ENCODE measurements at places on chromosomes 3 and 15.

- no peak for DNase-seq
Measured at GRCh38 chr3:115062412-115062956, 84.6 kb downstream of the ZBTB20 start.

GRCh38 chr15:54026891-54027290 lies 48.6 kb downstream of the UNC13C start:
- DNase-seq, result no peak

GRCh38 chr3:132843851-132844553 lies 121.8 kb upstream of the NPHP3 start:
- no peak for DNase-seq

DNA sequence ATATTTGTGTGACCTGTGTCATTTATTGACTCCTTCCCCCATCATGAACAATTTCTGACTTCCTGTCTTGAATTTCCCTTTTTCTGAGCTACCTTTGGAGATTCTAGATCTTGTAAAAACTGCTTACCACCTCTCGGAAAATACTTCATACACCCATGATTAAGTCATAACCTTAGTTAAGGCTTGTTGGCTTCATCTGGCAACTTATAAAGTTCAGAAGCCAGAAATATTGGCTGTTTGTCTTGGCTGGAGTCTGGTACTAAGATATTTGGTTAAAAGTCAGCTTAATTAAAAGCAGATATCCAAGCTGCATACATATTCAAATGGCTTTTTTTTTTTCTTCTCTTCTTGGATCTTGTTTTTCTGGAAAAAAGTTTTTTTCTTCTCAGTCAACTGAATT lies 37.3 kb upstream of the B3GALNT1 start:
- DNase-seq, result no peak

- DNase-seq, result no peak
Measured at GRCh38 chr15:52117549-52117948, 5.0 kb upstream of the BCL2L10 start.

- DNase-seq, result peak; percentile 40
Measured at GRCh38 chr3:152834776-152835600, at the start of gene P2RY1. Gene P2RY1 (plus strand): TSS chr3:152835131. CDS start chr3:152835783, 652 bp downstream.

GRCh38 chr3:131772269-131773026 lies 262.4 kb downstream of the CPNE4 start:
- no peak for DNase-seq

DNA sequence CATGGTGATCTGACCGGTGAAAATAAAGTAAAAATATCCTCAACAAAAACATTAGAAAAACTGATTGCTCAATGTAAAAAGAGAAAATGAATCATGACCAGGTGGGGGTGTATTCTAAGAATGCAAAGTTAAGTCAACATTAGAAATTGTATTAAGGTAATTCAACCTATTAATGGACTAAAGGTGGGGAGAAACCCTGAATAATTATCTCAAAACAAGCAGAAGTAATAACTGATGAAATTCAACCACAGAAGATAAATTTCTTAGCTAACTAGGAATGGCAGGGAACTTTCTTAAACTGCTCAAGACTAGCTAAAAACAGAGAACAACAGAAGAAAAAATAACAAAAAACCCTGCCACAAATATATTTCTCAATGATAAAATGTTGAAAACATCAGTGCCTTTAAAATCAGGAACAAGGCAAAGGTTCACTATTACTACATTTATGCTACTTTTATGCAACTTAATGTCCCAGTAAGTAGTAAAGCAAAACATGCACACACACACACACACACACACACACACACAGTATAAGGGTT lies 204.4 kb upstream of the THBS1 start:
- DNase-seq, result no peak

GRCh38 chr15:32718227-32718820 lies 520 bp downstream of the GREM1 start:
- DNase-seq, result no peak

DNA sequence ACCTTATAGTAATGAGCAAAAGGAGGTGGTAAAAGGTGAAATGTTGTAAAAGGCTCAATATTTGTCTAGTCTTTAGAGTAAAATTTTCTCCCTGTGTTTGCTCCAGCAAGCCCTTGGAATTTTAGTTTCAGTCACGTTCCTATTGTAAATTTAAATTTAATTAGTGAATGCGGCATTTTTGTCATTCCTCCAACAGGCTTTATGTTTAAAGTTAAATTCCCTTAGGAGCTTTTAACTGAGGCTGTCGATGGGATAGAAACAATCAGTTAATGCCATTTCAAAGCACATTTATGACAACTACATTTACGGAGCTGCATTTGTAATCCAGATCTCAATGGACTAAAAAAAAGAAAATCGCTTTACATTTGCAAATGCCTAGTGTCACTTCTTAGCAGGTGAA lies 868 bp upstream of the GADL1 start:
- DNase-seq, result no peak

DNA sequence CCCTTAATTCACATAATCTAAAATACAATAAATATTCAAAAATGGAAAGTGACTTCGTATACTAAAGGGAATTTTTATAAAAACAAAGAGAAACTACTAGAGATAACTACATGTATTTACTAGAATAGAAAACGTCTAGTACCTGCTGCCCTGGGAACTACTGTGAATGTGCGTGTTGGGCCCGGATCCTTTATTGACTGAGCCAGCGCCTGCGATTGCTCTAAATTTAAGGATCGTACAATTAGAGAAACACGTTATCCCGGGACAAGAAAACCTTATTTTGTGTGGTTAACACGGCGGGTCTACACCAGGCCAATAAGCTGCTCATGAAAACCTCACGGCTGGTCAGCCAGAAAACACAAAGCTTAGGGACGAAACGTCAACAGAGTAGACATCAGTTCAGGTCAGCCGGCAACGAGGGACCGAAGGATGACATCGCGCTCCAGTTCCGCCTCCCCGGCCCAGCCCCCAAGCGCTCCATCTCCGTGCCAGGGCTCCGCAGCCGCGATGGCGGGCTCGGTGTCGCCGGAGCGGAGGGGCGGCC lies 555 bp downstream of the TM2D3 start:
- no peak for DNase-seq

- DNase-seq, result no peak
Measured at GRCh38 chr3:22098021-22098420, 347.0 kb upstream of the ZNF385D start.

GRCh38 chr15:45387380-45388007 lies 9.2 kb upstream of the GATM start:
- no peak for DNase-seq

DNA sequence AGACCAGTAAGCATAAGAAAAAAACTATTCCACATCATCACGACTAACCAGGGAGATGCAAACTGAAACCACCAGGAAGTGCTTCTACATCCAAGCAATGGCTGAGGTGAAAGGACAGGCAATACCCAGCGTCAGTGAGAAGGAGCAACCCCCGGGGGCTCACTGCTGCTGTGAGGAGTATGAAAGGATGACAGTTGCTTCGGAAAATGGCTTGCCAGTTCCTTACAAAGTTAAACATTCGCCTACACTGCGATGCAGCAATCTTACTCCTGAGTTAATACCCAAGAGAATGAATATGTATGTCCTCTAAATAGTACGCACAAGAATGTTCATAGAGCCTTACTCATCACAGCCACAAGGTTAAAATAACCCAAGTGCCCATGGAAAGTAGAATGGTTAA lies 13.3 kb upstream of the PLXNA1 start:
- no peak for DNase-seq

DNA sequence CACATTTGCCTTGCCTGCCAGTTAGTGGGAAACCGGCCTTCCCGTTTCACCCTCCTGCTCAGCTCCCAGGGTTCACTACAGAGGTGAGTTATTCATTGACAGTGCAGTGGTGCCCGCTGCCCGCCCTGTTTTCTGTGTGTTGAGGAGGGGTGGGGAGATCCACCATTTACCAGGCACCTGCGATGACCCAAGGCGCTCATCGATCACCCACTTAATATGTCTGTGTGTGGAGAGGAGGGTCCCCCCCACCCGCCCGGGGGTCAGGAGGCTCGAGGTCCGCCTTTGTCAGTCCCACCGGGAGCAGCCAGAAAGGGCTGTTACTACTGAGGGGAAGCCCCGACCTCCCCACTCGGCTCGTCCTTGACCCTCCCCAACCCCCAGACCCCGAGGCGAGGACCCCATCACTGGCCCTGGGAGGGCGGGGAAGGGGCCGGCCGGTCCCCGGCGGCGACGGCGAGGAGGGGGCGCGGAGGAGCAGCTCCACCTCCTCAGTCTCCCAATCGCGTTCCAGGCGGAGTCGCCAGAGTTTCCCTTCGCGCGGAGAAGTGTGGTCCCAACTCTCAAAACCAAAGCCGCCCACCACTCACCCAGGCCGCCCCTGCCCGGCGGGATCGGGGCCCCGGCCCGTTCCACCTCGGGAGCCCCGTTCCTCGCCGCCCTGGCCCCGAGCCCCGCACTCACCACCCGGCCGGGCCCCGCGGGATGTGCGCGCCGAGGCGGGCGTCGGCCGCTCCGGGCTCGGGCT lies 1.1 kb downstream of the PLXNB1 start:
- DNase-seq, result no peak

GRCh38 chr3:54580453-54580852 lies 347.4 kb downstream of the LRTM1 start:
- DNase-seq, result no peak

DNA sequence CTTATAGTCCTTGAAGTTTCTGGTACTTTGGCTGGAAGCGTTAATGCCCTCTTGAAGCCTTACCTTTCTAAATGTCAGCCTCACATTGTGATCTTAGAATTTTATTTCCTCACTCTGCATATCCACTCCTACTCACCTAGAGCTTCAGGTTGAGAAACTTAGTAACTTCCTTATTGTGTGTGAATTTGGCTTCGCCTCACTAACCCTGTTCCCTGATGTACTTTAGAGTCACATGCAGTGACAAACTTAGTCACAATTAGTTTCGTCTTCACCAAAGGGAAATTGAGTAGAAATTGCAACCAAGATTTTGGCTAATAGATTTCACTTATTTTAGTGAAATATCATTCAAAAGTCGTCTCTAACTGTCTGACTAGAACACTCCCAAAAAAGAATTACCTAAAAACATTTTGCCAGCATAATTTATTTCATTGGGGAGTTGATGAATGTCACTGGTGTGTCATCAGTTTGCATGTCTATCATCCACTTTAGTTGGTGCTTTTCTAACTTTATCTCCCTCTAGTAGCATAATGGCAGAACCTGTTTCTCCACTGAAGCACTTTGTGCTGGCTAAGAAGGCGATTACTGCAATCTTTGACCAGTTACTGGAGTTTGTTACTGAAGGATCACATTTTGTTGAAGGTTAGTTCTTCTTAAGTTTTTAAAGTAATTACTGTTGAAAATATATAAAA lies 960 bp downstream of the MFN1 start:
- DNase-seq, result peak; percentile 23

DNA sequence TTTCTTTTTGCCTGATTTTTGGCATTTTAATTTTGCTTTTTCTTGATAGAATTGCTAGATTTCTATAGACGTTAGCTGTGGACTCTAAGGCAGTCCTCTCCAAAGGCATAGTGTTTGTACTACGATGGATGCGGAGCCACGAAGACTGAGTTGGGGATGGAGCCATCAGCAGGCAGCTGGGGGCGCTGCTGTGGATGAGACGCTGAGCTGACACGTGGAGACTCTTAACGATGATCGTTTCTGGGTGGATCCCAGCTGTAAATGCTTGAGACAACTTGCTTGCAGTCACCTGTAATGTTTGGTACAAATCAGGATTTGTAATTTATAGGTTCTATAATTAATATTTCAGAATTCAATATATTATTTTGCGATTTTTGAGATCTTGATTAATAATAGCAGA lies 13.3 kb upstream of the PPP1R2 start:
- DNase-seq, result no peak

DNA sequence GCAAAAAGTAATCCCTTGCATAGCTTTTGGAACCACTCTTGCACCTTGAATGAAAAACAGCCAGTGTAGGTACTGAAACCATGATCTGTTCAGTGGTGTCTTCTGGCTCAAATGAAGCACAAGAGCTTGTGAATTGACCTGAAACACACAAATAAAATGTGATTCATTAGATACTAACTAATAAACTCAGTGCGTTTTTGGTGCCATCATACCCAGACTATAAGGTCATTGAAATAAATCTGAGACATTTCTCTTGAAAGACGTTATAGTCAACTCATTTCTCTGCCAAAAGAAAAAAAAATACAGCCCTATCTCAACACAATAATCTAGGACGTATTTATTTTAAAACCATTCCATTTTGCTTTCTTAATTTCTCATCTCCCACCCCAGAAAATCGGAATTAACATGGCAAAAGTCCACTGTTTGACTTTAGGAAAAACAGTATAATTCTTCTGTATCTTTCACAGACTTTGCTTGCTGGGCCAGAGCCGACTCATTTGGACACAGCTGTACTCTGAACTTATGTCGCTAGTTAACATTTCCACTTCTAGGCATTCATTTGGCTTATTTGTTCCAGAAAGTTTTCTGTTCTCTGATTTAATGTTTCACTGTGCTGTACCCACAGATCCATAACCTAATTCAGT lies 284.9 kb upstream of the TBL1XR1 start:
- DNase-seq, result no peak

- DNase-seq, result no peak
Measured at GRCh38 chr3:128050597-128050996, 1.6 kb upstream of the SEC61A1 start.

GRCh38 chr3:24190256-24190655 lies 245.2 kb downstream of the NR1D2 start:
- DNase-seq, result no peak

GRCh38 chr15:59814409-59814808 lies 125.3 kb upstream of the BNIP2 start:
- DNase-seq, result no peak

- no peak for DNase-seq
Measured at GRCh38 chr3:179107617-179108016, 36.0 kb upstream of the ZMAT3 start.

DNA sequence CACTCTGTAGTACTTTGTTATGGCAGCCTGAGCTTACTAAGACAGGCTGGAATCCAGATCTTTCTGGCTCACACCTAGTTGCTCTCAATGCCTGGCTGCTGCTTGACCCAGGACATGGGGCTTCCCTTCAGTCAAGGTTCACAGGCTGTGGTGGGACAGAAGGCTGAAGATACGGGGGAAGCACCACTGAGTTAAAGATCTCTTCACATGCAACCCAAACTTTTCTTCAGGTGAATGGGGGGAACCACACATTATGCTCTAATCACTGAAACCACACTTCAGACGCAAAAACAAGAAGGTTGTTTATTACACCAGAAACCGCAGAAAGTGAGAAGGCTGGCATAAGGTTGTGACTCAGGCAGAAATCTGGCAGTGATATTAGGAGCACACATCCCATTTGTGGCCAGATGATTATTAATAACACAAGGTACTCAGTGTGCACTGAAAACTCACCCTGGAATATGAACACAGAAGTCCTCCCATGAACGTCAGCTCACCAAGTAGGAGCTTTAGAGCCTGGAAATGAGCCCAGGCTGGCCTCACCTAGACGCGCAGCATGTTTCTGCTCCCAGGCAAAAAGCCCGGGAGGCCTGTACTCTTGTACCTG lies 230.5 kb upstream of the CHRNA7 start:
- DNase-seq, result peak; percentile 7

DNA sequence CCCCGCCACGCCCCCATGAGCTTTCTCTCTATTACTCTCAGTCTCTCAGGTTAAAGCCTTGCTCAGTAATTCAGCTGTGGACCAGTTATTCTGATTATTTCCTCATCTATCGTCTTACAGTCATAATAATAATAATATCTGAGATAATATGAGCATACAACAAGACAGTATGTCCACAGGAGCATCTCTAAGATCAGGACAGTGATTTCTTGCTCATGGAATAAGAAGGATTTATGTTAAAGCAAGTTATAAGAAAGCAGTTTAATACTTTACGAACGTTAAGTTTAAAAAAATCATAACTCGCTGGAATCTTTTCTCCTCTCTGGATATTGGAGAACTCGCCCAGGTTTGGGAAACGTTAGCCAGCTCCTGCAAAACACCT lies 643 bp upstream of the LMCD1 start:
- DNase-seq, result no peak

GRCh38 chr15:63093486-63094205 lies 28.0 kb upstream of the LACTB start:
- peak; percentile 81 for DNase-seq
